ENCODE measurements at places on chromosomes 1 and 21.
A peak's percentile ranks its signal among the peaks of the same experiment; 100 is the strongest.

DNA sequence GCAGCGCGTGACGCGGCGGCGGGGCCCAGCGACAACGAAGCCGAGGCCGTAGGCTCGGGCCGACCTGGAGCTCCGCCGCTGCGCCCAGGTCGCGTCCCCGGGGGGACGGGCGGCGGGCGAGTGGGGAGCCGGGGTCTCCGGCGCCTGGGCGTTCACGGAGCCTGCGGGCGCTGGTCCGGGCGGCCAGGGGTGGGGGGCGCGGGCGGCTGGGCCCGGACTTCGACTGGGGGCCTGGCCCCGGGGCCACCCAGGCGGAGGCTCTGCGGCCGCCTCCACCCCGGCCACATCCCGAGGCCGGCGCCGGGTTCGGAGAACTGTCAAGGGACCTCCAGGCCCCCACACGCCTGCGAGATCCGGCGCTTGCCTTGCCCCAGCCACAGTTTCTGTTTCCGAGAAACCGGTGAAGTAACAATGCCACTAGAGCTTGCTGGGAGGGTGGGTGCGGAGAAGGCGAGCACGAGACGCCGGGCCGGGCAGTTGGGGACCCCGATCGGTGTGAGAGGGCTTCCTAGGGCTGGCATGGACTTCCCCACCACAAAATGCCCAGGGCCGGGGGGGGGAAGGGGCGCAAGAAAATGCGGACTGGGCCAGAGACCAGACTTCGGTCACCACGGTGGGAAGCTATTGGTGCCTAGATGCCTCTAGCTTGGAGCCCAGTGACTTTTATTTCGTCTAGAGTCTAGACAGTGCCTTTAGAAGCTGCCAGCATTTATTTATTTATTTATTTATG lies 501 bp downstream of the FBXO6 start:
- DNase-seq = no peak

DNA sequence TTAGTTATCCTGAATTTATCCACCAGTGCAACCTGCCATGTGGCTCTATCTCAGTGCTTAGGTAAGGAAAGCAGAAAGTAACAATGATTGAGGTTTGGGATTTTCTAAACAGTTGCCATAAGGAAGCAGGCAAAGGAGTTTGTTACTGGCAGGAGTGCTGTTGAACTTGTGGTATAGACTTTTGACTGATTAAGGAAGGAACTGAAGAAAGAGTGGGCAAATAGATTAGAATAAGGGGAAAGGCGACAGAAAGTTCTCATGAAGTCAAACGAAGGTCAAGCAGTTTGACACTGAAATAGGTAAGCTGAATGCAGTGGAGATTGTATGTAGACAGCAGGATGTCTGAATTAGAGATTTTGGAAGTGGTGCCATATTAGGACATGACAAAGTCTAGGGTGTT lies 24.2 kb upstream of the CR2 start:
- no peak for DNase-seq

DNA sequence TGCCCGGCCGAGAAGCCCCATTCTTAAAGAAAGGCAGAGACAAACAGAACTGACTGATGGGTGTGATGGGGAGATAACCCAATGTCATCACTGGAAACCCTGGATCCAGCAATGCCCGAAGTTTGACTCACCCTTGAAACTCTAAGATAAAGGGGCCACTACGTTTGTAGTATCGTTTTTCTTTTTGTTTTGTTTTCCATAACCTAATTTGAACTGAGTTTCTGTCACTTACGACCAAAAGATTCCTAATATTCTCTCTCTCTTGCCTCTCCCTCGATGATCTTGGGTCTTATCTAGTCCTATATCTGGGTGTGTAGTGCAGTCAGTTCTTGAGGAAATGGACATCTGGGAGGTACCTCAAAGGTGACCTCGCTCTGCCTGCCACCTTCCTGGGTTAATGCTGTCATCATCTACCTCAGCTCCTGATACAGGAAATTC lies 57.8 kb upstream of the ID3 start:
- no peak for DNase-seq

- no peak for DNase-seq
Observed at GRCh38 chr1:97377432-97378034, 543.3 kb downstream of the DPYD start.

- no peak for DNase-seq
Observed at GRCh38 chr1:205214756-205215155, 3.3 kb upstream of the DSTYK start.

DNA sequence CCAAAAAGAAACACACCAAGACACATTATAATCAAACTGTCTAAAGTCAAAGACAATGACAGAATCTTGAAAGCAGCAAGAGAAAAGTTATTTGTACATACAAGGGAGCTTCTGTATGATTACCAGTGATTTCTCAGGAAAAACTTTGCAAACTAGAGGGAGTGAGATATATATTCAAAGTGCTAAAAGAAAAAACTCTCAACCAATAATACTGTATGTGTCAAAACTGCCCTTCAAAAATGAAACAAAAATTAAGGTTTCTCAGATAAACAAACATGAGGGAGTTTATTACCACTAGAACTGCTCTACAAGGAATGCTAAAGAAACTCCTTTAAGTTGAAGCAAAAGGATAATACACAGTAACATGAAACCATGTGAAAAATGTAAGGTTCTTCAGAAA lies 79.4 kb downstream of the LBR start:
- no peak for DNase-seq

DNA sequence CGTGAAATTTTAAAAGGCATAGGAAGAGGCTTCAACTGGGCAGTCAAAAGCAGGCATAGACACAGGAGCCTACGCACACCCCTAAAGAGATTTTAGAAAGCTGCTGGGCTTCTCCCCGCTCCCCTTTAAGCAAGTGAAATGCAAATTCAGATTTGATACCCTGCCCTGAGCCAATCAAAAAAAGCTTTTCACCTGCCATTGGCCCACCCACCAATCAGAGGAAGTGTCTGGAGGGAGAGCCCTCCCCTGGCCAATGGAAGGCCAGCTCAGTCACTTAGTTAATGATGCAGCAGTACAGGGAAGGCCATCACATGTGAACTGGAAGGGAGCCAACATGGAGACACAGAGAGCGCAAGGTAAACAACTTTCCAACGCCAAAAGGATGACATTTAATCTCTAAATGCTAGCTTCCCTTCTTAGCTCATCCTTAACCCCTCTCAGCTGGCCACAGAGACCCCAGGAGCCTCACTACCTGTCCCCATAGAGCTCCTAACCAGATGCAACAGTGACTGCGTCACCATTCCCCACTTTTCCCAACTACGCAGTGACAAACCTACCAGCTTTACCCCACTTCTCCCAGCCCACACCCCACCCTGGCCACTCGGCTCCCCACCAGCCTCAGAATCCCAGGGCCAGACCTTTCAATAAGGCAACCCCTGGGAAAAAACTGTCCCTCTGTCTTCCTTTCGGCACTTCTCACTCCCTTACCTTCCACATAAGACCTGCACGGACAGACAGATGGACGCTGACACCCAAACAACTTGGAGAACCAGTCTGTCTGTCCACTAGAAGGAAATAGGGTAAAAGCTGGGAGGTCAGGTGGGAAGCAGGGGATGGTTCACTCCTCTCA lies 71.0 kb downstream of the CD46 start:
- peak; percentile 89 for DNase-seq

DNA sequence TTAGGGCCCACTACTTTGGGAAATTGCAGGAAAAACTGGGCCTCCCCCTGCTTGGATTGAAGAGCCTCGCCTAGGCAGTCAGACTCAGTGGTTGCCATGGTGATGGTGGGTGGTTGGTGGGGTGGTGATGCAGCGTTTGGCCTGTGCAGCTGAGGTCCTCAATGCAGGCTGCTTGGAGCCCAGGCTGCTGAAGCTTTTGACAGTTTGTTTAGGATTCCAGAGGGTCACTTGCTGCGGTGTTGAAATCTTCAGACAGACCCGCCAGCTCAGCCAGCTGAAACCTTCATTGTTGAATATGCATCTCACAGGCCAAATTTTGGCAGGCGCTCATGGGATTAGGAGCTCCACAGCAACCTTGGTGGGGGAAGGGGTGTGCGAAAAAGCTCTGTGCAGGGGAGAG lies 67.9 kb downstream of the CACNA1E start:
- DNase-seq = peak; percentile 16

DNA sequence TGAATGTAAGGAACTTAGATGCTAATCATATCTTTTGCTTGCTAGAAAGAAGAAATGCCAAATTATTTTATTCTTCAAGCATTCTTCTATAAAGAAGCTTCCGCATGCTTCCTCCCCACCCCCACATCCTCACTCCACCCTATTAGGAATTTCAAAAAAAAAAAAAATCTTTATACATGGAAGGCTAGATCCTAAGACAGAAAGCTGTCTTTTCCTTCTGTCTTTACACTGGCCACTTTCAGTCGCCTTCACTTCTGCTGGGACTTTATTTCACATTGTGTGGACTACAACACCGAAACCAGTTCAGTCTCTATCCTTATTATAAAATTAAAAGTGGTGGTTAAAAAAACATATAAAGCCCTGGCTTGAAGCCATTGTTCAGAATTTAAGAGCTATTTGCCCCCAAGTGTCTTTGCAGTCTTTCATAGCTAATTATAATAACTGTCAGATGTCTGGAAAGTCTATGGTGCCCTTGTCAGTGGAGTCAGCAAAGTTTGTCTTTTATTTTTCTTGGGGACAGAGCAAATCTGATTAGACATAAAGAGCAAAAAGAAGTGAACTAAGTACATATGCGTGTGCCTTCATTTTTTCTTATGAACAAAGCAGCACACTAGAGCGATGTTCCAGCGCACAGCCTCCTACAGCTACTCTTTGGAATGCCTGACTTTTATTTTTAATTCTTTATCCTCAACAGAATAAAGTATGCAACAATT lies 297.7 kb downstream of the PTPRC start:
- DNase-seq = peak; percentile 13

- DNase-seq = no peak
Observed at GRCh38 chr1:116852367-116852766, 57.3 kb upstream of the PTGFRN start.

- peak; percentile 28 for DNase-seq
Observed at GRCh38 chr1:152185544-152186391, 26.7 kb upstream of the RPTN start.

DNA sequence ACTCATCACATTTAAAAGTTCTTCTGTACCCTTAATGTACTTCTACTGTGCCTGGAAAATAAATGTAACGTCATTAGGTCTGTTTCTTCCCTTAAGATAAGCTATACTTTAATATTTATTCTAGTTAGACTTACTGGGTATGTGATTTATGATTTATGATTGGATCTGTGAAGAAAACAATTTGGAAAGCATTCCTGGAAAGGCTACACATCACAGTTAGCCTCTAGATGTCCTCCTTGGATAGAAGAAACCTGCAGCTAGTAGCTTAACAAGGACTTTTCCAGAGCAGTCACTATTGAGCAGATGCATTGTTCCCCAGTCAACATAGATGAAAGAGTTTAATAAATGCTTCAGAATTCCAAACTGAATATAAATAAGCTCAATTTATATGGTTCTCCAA lies 22.2 kb upstream of the ABL2 start:
- no peak for DNase-seq

- no peak for DNase-seq
Observed at GRCh38 chr1:93638307-93638847, 43.3 kb downstream of the BCAR3 start.

DNA sequence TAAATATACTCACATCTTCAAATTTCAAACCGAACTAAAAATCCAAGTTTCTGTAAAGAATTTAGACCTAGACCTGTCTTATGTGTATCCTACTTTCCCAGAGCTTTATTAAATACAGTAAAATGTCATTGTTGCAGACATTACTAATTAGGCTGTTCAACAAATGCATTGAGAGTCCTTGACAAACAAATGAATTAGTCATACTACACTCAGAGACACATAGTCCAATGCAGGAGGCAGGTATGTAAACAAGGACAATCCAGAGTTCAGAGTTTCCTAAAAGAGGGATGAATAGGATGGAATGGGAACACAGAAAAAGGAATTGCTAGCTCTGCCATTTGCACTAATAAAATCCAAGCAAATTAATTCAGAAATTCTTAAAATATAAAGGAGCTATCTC lies 1.6 kb upstream of the EGLN1 start:
- no peak for DNase-seq

DNA sequence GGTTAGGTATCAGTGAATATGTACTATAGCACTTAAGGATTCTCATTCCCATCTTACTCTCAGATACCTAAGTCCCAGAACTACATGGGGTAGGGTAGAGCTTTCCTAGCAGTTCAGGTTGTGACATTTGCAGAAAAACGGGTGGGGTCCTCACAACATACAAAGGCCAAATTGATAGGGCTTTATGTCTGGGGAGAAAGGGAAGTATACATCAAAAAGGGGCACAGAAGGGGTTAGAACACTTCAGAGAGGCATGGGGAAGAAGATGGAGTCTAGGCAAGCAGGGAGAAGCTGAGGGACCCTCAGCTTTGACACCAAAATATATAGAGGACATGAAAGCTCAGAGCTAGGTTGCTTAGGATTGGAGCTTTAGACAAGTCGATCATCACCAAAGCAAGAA lies 3.6 kb downstream of the UROD start:
- DNase-seq = no peak

- DNase-seq = no peak
Observed at GRCh38 chr1:52636721-52637695, 4.0 kb downstream of the SHISAL2A start.

- no peak for DNase-seq
Observed at GRCh38 chr21:40291560-40291959, 424.3 kb downstream of the PCP4 start.

DNA sequence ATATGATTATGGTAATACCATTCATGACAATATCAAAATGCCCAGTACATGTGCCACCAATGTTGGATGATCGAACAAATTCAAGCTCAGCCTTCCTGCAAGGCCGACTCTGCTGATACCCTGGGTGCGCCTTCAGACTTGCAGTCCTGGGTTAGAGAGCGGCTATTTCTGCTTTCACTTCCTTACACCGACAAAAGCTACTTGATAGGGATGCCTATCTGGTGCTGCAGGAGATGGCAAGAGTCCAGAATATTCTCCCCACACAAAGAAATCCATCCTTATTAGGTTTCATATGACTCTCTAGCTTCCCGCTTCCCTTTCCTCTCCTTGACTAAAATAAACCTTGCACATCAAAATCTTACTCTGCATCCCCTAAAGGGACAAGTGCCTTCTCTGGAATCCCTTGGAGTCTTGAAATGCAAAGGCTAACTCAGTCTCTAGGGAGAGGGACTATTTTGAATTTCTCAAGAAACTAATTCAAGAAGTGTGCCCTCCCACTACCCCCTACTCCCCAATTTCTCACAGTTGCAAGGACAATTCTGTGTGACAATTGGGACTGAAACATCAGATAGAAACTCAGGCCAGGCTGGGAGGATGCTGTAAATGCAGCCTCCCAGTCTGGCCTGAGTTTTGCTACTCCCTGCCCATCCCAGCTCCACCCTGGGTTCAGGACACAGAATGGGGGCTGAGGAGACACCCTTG lies 103.1 kb upstream of the USP24 start:
- no peak for DNase-seq
